Mucosa of gallbladder (tissue), 1 donor: ENCODE measurements at places on chromosomes 7 and 10. TPM values are rescaled to one million over a fixed set of nuclear protein-coding genes. Genes with fewer than 3 reads are reported as not detected.

Gene GSAP
- total RNA-seq, result 23.9 TPM

Gene HYCC1
- total RNA-seq, result 20.5 TPM

Gene LRMDA
- total RNA-seq, result 17.1 TPM

Gene TBXAS1
- total RNA-seq, result 40.9 TPM

Gene KIAA1217
- total RNA-seq, result 44.0 TPM

Gene STEAP1
- 13.1 TPM for total RNA-seq

Gene GHRHR
- total RNA-seq, result 12.3 TPM

Gene FAM25A
- total RNA-seq, result not detected

Gene RAB19
- 8.8 TPM for total RNA-seq

Gene SEMA3D
- 1.4 TPM for total RNA-seq

Gene HMX2
- total RNA-seq, result 0.69 TPM

Gene EPHA1
- total RNA-seq, result 38.0 TPM

Gene WASHC2C
- total RNA-seq, result 42.9 TPM

Gene MALRD1
- total RNA-seq, result 2.3 TPM

Gene TMEM106B
- 57.6 TPM for total RNA-seq
